ENCODE measurements at places on chromosomes 16 and 17. TPM values are rescaled to one million over a fixed set of nuclear protein-coding genes. Genes with fewer than 3 reads are reported as not detected.
A peak's percentile ranks its signal among the peaks of the same experiment; 100 is the strongest.

- DNase-seq: no peak
- H3K4me1 ChIP-seq: no peaks in the 10 kb centered on the region
- H3K4me3 ChIP-seq: no peak overlapping the region
- peaks cover 2% of the 10 kb centered on the region for H3K27me3 ChIP-seq
- no peaks in the 10 kb centered on the region for H3K36me3 ChIP-seq
Measured at GRCh38 chr16:55077266-55077665, 146.6 kb downstream of the IRX5 start.

GRCh38 chr16:80569440-80570105 is 28.8 kb downstream of the DYNLRB2 start:
- peaks cover 60% of the 10 kb centered on the region for H3K4me1 ChIP-seq
- peak overlapping the region; percentile 93 for H3K27ac ChIP-seq
- H3K4me3 ChIP-seq: peak overlapping the region; percentile 51
- peak; percentile 74 for DNase-seq
- H3K36me3 ChIP-seq: peaks cover 24% of the 10 kb centered on the region

PIGW gene
- 30.8 TPM for total RNA-seq

- peaks cover 5% of the 10 kb centered on the region for H3K4me1 ChIP-seq
- no peaks in the 10 kb centered on the region for H3K27me3 ChIP-seq
- H3K4me3 ChIP-seq: no peak overlapping the region
- no peak for DNase-seq
- peaks cover 21% of the 10 kb centered on the region for H3K36me3 ChIP-seq
- H3K27ac ChIP-seq: no peak overlapping the region
Measured at GRCh38 chr16:31131841-31132271, 3.7 kb downstream of the PRSS8 start.

DNA sequence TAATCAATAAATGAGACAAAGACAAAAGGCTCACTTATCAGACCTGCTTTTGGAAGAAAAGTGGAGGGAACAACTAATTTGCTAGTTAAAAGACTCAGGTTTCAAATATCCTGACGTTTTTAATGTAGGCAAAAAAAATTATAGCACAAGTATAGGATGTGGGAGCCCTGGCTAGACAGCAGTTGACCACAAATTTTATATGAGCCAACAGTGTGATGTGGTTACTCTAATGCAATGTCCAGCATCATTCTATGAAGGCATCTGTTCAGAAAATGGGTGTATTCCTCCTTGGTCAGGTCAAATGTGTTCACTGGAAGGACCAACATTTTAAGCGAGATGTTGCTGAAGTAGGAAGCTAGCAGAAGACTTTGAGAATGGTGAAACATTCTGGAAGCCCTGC is 237.4 kb downstream of the MAP2K6 start:
- H3K36me3 ChIP-seq: no peaks in the 10 kb centered on the region
- H3K27me3 ChIP-seq: no peaks in the 10 kb centered on the region
- no peak for DNase-seq
- H3K4me1 ChIP-seq: no peaks in the 10 kb centered on the region
- H3K4me3 ChIP-seq: no peak overlapping the region

KIF2B gene
- not detected for total RNA-seq

WNT3 gene
- total RNA-seq: not detected

OSGIN1 gene
- 1.2 TPM for total RNA-seq
